Effector memory CD8-positive, alpha-beta T cell (primary cell): ENCODE measurements at places on chromosomes 6 and 20.

GRCh38 chr20:9490161-9490560 is 24.2 kb upstream of the LAMP5 start:
- DNase-seq, result no peak

- no peak for DNase-seq
These were observed 490.3 kb upstream of the IRAK1BP1 start for GRCh38 chr6:78377056-78377455.

DNA sequence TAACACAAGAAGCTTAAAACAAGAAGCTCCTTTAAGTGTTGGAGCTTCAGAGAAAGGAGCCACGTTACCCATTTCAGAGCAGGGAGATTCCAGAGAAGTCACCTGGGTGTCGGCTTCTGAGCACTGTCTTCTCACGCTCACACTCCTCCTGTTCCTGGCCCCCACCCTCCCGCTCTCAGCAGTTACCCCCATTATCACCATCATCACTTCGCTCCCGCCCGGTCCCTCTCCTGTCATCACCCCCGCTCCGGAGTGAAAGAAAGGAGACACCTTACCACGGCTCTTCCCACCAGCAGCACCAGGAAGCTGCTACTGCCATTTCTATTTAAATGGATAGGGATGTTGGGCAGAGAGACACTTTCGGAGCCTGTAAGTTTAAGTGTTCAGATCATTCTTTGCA is 123.9 kb downstream of the GMPR start:
- no peak for DNase-seq

DNA sequence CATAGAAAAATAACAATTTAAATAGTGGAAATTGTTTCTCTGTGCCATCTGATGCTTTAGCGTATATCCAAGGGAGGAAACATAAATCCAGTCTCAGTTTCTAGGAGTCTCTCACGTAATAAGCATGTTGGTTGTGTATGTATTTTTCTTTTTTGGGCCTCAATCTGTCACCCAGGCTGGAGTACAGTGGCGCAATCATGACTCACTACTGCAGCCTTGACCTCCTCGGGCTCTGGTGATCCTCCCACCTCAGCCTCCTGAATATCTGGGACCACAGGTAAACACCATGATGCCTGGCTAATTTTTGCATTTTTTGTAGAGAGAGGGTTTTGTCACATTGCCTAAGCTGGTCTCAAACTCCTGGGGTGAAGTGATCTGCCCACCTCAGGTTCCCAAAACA is 78.6 kb upstream of the PLN start:
- DNase-seq, result no peak

DNA sequence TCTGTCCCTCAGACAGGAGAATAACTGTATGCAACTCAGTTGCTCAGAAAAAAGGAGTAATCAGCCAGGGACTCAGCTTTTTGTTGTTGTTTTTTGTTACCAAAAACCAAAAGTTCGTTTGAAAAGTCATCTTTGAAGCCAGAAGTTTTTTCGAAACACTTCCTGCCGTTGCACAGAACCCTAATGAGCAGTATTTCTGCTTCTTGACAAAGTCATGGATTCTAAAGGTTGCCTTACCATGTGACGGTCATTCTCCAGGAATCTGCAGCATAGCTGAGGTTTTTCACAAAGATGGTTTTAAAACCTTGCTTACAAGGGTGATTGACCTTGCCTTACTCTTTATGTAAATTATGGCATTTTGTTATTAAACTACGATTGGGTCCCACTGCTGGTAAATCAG is 1.9 kb downstream of the RAB32 start:
- no peak for DNase-seq

- DNase-seq, result no peak
These were observed 328.7 kb upstream of the NT5E start for GRCh38 chr6:85121158-85121557.

GRCh38 chr6:38018755-38019165 is 199.2 kb downstream of the ZFAND3 start:
- no peak for DNase-seq

GRCh38 chr20:10523443-10523842 is 88.3 kb downstream of the SLX4IP start:
- DNase-seq, result no peak

- DNase-seq, result no peak
These were observed 817 bp downstream of the ME1 start for GRCh38 chr6:83429857-83430610.

DNA sequence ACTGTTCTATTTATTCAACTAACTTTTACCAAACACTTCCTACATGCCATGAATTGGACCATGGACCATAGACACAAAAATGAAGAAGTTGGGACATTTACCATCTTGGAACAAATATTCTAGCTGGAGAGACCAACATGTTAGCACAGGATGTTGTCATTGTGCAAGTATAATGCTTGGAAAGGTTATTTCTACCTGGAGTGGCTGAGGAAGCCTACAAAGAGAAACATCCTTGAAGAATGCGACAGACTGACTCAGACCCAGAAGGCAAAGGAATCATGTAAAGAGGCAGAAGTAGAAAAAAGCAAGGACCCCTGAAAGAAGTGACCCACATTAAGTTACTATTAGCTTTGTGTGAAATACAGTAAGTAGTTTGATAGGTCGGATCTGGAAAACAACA is 180.9 kb downstream of the SOD2 start:
- no peak for DNase-seq
